CD14-positive monocyte (primary cell): ENCODE measurements at places on chromosomes 11 and 22.
A peak's percentile ranks its signal among the peaks of the same experiment; 100 is the strongest.

- DNase-seq, result no peak
These were observed 17.6 kb upstream of the BDNF start for GRCh38 chr11:27717801-27718229.

- DNase-seq, result no peak
These were observed 157.2 kb upstream of the TMEM45B start for GRCh38 chr11:129658526-129658867.

GRCh38 chr11:133386262-133386661, 146.0 kb downstream of the OPCML start:
- no peak for DNase-seq

DNA sequence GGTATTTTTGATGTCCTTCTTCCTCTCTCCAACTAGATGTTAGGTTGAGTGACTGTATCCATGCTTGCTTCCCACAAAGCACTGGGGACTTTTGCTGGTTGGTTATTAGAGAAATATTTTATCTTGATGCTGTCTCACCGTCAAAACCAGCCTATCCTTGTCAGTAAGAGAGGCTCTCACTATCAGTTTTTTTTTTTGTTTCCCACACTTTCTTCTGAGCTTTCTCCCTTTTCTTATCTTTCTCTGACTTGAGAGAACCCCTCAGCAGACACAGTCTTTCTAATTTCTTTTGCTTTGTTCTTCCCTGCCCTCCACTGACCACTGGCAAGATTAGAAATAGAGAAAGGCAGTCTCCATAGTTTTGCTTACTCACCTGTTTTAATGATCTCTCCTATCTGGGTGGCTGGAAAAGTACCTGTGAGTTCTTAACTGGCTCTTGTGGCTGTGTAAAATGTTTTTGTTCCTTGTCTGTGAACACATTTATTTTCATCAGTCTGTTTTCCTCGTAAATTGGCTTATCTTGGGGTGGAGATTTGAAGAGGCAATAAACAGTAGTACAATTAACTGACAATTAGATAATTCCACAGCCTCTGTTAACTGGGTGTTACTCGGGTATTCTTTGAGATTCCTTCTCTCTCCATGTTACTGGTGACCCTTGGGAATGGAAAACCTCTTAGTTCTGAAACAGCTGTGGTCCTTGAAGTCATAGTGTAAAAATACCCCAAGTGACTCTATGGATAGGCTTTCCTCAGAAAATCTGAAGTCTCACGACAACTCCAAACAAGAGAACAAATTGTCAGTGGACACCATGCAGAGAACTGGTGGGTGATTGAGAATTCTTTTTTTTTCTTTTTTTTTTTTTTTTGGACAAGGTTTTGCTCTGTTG, at the start of gene NXPE1:
Gene NXPE1 (minus strand): TSS at position 457 of the 886 bp plus-strand sequence. CDS start 8,680 bp downstream, outside the sequence.
- no peak for DNase-seq

- DNase-seq, result no peak
These were observed 276.7 kb upstream of the API5 start for GRCh38 chr11:43035086-43035485.

GRCh38 chr11:19905280-19905853, 192.7 kb downstream of the NAV2 start:
- DNase-seq, result no peak

GRCh38 chr22:44620841-44621257, 81.2 kb upstream of the PRR5 start:
- peak; percentile 31 for DNase-seq

DNA sequence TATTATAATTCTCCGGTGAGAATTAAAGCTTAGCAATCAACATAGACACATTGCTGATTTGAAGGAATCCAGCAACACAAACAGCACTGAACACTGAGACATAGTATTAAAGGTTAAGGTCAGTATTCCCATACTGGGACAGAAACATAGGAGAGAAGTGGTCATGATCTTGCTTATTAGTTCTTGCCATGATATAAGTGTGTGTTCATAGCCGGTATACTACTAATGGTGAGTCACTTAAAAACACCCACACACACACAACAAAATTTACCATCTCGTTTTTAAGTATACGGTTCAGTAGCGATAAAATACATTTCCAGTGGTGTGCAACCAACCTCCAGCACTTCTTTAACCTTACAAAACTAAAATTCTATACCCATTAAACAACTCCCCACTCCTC, 96.3 kb downstream of the C11orf65 start:
- DNase-seq, result no peak
